ENCODE measurements at places on chromosomes 4 and X.

GRCh38 chr4:66590488-66591215, 920.4 kb upstream of the EPHA5 start:
- no peak for DNase-seq

DNA sequence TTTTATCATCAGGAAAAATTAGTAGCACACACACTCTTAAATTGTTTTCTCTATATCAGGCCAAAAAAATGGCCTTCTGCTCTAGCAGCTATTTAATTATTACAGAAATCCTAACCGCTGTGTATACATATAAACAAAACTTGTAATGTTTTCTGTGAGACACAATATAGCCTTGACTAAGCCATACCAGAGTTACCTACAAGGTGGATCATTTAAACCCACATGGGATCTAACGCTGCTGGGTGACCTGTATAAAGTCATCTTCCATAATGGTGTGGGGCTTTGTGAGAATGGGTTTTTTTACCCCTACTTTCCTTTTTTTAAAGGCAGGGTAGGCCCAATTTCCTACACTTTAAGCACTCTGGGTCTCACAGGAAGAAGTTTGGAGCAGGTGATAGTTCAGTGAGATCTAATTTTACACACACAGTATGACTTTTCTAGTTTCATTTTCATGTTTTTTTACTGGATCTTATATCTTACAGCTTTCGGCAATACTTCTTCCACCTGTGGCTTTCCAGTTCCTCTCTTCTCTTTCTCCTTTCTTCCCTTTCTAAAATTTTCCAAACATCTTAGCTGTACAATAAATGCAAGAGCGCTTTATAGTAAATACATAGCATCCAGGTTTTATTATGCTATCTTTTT, 66.9 kb upstream of the MMAA start:
- DNase-seq, result no peak

GRCh38 chr4:22686141-22686540, 6.6 kb upstream of the GBA3 start:
- DNase-seq, result no peak

- DNase-seq, result no peak
Observed at GRCh38 chr4:169018406-169018805, 8.4 kb upstream of the CBR4 start.

- no peak for DNase-seq
Observed at GRCh38 chrX:31166416-31166815, 94.6 kb upstream of the FTHL17 start.

DNA sequence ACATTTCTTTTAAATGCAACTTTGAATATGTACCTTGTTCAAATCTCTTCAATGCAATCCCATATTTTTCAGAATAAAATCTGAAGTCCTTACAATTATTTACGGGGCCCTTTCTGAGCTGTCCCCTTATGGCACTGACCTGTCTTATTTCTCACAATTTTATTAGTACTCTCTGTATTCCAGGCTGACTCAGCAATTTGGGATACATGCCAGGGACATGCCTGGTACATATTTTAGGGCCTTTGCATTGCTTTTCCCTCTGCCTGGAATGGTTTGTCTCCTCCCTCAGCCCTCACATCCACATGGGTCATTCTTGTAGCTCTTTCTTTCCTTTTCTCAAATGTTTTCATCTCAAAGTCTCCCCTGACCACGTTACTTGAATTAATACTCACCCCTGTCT, 172.2 kb upstream of the TECRL start:
- DNase-seq, result no peak

DNA sequence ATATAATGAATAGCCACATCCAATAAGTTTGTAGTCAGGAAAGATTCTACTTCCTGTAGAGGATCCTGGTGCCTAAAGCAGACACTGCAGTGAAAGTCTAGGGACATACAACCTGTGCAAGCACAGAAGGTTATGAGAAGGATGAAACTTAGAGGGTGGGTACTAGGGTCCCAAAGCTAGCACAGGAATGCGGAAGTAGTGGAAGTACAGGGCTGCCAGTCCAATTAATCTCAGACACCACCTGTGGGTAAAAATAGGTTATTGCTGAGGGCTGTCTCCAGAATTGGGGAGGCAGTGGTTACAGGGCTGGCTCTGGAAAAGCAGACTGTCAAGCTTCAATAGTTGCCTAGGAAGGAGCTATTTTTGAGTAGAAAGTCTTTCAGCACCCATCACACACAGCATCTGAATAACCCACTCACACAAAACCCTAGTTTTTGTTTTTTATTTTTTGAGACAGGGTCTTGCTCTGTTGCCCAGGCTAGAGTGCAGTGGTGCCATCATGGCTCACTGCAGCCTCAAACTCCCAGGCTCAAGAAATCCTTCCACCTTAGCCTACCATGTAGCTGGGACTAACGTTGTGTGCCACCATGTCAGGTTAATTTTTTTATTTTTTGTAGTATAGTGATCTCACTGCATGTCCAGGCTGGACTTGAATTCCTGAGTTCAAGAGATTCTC, 50.8 kb upstream of the ELF2 start:
- DNase-seq, result peak; percentile 42

DNA sequence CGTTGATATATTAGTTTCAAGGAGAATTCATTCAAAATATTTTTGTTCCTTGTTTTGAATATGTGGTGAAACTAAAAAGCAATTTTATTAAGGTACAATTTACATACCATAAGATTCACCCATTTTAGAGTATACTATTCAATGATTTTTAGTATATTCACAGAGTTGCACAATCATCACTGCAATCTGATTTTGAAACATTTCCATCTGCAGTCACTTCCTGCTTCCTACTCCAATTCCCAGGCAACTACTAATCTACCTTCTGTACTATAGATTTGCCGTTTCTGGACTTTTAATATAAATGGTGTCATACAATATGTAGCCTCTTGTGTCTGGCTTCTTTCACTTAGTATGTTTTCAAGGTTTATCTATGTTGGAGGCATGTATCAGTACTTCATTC, 71.3 kb downstream of the SLC9A7 start:
- no peak for DNase-seq

GRCh38 chrX:23317799-23318724, 16.6 kb upstream of the PTCHD1 start:
- DNase-seq, result peak; percentile 32

- DNase-seq, result no peak
Observed at GRCh38 chrX:137428221-137428661, 137.7 kb upstream of the ZIC3 start.

DNA sequence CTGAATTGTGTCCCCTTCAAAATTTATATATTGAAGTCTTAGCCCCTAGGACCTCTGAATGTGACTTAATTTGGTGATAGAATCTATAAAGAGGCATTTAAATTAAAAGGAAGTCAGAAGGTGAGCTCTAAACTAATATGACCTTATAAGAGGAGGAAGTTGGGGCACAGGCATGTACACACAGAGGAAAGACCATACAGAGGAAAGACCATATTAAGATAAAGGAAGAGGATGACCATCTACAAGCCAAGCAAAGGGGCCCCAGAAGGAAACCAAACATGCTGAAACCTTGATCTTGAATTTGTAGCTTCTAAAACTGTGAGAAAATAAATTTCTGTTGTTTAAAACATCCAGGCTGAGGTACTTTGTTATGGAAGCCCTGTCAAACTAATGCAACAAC, 26.9 kb upstream of the CYBB start:
- no peak for DNase-seq

GRCh38 chrX:134631426-134632346, 26.6 kb downstream of the PLAC1 start:
- DNase-seq, result no peak

- DNase-seq, result no peak
Observed at GRCh38 chr4:40461879-40462278, 126.7 kb downstream of the CHRNA9 start.

DNA sequence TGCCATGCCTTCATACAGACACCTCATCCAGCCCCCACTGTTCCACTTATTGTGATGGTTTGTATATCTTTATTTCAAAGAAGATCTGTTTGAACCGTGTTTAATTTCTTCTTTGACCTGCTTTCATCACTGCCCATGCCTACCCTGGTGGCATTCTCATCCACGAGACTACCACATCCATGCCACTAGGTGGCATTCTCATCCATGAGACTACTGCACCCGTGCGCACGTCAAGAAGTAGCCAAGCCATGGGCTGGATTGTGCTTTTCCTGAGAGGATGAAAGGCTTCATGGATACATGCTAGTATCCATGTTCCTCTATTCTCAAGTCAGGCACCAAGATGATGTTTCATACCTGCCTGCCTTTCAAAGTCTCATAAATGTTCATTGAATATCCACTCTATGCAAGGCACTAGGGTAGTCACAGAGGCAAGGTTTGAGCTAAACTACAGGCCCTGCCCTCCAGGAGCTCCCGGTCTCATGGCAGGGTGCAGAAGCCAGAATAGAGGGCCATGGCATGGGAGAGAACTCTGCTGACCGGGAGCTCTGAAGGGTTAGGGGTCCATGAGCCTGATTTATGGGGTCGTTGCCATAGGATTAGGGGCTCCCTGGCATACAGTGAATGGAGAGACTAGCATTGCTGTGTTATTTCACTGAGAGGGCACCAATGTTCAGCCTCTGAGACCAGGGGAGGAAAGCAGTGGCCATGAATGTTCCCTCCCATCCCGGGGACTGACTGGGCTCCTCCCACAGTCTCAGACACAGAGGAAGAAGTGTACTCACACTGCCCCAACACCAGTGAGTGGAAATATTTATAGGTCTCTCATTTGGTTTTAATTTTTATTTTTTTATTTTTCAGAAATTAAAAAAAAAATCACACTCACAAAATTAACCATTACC, 24.8 kb upstream of the EOLA2 start:
- peak; percentile 38 for DNase-seq

- DNase-seq, result no peak
Observed at GRCh38 chr4:119105605-119106004, 30.0 kb upstream of the MYOZ2 start.

GRCh38 chrX:99717716-99718115, 692.4 kb downstream of the PCDH19 start:
- DNase-seq, result no peak

DNA sequence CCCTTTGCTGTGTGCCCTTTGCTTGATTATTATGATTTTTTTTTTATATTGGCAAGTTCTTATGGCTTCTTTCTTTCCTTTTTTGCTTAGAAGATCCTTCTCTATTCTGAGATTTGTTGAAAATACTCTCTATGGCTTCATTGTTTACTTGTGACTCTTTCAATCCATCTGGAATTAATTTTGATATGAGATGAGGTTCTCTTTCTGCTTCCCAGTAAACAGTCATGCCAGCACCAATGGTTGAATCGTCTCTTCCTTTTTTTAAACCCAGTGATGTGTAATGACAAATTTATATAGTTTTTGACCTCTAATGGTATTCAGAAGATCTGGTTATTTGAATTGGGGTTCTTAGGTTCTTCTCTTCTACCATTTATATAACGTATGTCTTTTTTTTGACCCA, 121.8 kb downstream of the ARHGAP10 start:
- no peak for DNase-seq

GRCh38 chr4:34939073-34939472, 1305.2 kb downstream of the ARAP2 start:
- DNase-seq, result no peak

DNA sequence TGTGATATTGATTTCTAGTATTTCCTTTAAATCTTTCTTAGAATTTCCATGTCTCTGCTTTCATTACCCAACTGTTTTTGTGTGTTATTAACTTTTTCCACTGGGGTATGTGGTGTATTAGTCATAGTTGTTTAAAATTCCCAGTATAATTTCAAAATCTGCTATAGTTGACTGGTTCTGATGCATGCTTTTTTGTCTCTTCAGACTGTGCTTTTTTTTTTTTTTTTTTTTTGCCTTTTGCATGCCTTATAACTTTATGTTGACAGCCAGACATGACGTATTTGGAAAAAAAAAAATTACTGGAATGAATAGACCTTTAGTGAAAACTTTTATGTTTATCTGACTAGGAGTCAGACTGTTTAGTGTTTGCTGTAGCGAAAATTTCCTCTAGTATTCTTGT, 580.4 kb downstream of the ANKRD50 start:
- DNase-seq, result no peak

DNA sequence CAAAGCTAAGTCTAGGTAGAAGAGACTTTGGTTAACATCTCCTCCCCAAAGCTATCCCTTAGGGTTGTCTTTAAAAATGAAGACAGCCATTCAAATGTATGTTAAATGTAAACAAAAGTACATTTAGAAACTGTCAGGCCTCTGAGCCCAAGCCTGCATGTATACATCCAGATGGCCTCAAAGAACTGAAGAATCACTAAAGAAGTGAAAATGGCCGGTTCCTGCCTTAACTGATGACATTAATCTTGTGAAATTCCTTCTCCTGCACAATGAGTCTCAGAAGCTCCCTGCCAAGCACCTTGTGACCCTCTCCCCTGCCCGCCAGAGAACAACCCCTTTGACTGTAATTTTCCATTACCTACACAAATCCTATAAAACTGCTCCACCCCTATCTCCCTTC, 377.9 kb downstream of the FAM133A start:
- no peak for DNase-seq

DNA sequence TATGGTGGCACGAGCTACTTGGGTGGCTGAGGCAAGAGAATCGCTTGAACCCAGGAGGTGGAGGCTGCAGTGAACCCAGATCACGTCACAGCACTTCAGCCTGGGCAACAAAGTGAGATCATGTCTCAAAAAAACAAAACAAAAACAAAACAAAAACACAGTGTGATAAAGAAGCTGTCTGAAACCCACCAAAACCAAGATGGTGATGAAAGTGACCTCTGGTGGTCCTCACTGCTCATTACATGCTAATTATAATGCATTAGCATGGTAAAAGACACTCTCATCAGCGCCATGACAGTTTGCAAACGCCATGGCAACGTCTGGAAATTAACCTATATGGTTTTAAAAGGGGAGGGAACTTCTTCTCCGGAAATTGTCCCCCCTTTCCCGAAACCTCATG, 29.4 kb upstream of the OPHN1 start:
- peak; percentile 19 for DNase-seq

GRCh38 chr4:161651586-161651985, 512.2 kb downstream of the FSTL5 start:
- no peak for DNase-seq

All from activated naive CD4-positive, alpha-beta T cell treated with anti-CD3 and anti-CD28 coated beads, Interleukin-2, amount 10 ng/mL, durations not matched to agents 7 days and 5 days (primary cell).